ENCODE measurements at places on chromosomes 7 and 10.

GRCh38 chr7:131646203-131646602, 89.8 kb upstream of the PODXL start:
- DNase-seq = no peak
- H3K4me1 ChIP-seq = peaks cover 25% of the 10 kb centered on the region
- H3K4me3 ChIP-seq = no peak overlapping the region
- no peak overlapping the region for H3K27ac ChIP-seq
- H3K27me3 ChIP-seq = no peaks in the 10 kb centered on the region
- no peaks in the 10 kb centered on the region for H3K36me3 ChIP-seq

GRCh38 chr7:56079450-56080185, 13.1 kb downstream of the PHKG1 start:
- no peaks in the 10 kb centered on the region for H3K27me3 ChIP-seq
- peak; percentile 59 for DNase-seq
- H3K4me1 ChIP-seq = no peaks in the 10 kb centered on the region
- no peaks in the 10 kb centered on the region for H3K36me3 ChIP-seq
- H3K4me3 ChIP-seq = no peak overlapping the region

DNA sequence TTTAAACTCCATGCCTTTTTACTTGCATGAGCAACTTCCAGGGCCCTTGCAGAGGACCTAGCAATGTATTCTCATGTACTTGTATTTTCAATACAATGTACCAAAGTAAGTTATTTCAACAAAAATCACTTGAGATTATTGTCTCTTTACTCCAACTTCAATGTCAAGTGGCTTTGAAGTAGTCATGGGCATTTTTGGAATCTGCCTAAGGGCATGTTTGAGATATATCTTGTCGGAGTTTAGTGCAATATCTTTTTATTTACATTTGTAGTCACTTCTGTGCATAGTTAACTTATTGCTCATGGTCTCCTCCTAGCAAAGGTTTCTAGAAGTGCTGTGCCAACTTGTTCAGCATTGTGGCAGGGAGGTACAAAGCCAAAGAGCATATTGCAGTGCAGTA, 508.7 kb upstream of the SEMA3D start:
- no peaks in the 10 kb centered on the region for H3K27me3 ChIP-seq
- H3K4me3 ChIP-seq = no peak overlapping the region
- H3K36me3 ChIP-seq = no peaks in the 10 kb centered on the region
- no peak overlapping the region for H3K27ac ChIP-seq
- H3K4me1 ChIP-seq = no peaks in the 10 kb centered on the region

- H3K27me3 ChIP-seq = no peaks in the 10 kb centered on the region
- DNase-seq = no peak
- no peaks in the 10 kb centered on the region for H3K4me1 ChIP-seq
- H3K4me3 ChIP-seq = no peak overlapping the region
- no peak overlapping the region for H3K27ac ChIP-seq
- H3K36me3 ChIP-seq = no peaks in the 10 kb centered on the region
Observed at GRCh38 chr10:43855667-43856210, 207.1 kb upstream of the ZNF32 start.

DNA sequence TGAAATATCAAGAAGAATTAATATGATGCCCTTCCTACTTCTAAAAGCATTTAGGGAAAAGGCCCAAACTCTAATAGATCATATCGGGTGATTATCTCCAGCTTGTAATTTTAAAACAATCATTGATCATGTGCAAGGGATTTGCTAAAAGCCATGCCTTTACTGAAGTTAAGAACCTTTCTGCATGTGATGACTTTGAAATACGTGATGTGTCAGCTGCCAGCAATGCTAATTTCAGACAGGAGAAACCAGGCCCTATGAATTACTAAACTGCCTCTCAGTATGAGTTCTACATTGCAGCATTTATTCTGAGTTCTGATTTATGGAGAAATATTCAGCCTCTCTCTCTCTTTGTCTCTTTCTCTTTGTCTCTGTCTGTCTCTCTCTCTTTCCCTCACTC, 203.6 kb upstream of the AKR1E2 start:
- no peak overlapping the region for H3K27ac ChIP-seq
- H3K4me3 ChIP-seq = no peak overlapping the region
- no peaks in the 10 kb centered on the region for H3K4me1 ChIP-seq
- DNase-seq = no peak
- H3K36me3 ChIP-seq = no peaks in the 10 kb centered on the region
- no peaks in the 10 kb centered on the region for H3K27me3 ChIP-seq

DNA sequence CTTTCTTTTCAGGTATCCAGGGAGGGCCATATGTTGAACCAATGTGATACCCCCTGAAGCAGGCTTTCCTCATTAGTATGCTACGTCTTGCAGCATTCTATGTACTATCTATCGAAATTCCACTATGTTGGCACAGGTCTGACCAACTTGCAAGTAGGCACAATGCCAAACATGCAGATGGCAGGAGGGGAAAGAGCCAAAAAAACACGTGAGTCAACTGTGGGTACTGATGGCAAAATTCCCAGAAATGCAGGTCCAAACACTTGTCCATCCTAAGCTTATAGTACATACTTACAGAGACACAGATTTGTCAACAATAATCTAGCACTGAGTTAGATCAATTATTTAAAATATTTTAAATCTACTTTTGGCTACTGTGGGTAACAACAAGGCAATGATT, 394.9 kb downstream of the DGKB start:
- no peaks in the 10 kb centered on the region for H3K36me3 ChIP-seq
- no peak for DNase-seq
- no peak overlapping the region for H3K4me3 ChIP-seq
- H3K4me1 ChIP-seq = peaks cover 9% of the 10 kb centered on the region

GRCh38 chr7:107125475-107125874, 43.3 kb upstream of the HBP1 start:
- H3K36me3 ChIP-seq = no peaks in the 10 kb centered on the region
- H3K4me3 ChIP-seq = no peak overlapping the region
- 0 out of 2 replicates have a peak, but pooled peaks cover 4% of the 10 kb centered on the region for H3K4me1 ChIP-seq

DNA sequence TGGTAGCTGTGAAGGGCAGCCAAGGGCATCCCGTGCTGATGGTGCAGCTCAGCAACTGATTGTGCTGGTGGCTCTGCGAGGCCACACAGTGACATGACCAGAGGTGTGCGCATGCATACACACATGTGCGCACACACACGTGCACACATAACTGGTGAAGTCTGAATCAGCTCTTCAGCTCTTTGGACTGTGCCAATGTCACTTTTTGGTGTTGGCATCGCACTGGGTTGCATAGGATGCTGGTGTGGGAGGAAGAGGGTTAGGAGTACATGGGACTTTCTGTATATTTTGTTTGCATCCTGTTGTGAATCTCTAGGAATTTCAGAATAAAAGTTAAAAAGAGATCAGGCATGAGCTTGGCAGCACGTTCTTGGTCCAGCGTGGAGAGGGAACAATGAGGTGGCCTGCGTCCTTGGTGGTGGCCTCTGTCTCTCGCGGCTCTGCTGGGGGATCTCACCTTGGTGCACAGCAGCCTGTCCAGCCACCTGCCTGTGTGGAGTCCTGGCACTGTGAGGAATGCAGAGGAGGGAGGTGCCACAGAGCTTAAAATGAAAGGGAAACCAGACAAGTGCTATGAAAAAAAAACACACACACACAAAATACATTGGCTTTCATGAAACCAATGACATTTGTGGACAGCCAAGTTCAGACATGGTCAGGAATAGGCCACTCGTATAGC, 124.0 kb downstream of the TRRAP start:
- H3K27me3 ChIP-seq = no peaks in the 10 kb centered on the region
- no peaks in the 10 kb centered on the region for H3K4me1 ChIP-seq
- H3K36me3 ChIP-seq = peaks cover 6% of the 10 kb centered on the region
- DNase-seq = no peak

DNA sequence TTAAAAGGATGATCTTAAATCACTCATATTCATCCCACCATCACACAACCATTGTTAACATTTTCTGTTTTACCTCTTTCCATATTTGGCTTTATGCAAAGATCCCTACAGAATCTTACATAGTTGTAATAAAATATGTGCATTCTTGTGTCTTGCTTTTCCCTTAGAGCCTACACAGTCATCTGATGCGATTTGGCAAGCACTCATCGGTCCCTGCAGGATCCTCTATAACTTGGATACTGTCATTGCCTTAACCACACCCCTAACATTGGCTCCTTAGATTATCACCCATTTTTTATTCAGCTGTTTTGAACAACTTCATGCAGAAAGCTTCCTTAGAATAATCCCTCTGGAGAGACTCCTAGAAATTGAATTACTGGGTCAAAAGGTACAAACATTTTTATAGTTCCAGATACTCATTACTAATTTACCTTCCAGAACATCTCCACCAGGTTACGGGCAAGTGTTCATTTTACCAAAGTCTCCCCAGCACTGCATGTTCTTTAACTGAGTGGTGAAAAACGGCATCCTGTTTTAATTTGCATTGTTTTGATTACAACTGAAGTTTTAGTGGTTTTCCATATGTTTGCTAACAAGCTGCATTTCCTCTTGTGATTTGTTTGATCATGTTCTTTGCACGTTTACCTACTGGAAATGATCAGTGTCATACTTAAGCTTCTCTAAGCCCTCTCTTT, 268.3 kb downstream of the GRID1 start:
- H3K27ac ChIP-seq = no peak overlapping the region
- no peak overlapping the region for H3K4me3 ChIP-seq
- no peaks in the 10 kb centered on the region for H3K4me1 ChIP-seq

- H3K27me3 ChIP-seq = no peaks in the 10 kb centered on the region
- no peak overlapping the region for H3K4me3 ChIP-seq
- no peak overlapping the region for H3K27ac ChIP-seq
- H3K36me3 ChIP-seq = peaks cover 4% of the 10 kb centered on the region
Observed at GRCh38 chr10:64732372-64732957, 1211.3 kb downstream of the REEP3 start.

DNA sequence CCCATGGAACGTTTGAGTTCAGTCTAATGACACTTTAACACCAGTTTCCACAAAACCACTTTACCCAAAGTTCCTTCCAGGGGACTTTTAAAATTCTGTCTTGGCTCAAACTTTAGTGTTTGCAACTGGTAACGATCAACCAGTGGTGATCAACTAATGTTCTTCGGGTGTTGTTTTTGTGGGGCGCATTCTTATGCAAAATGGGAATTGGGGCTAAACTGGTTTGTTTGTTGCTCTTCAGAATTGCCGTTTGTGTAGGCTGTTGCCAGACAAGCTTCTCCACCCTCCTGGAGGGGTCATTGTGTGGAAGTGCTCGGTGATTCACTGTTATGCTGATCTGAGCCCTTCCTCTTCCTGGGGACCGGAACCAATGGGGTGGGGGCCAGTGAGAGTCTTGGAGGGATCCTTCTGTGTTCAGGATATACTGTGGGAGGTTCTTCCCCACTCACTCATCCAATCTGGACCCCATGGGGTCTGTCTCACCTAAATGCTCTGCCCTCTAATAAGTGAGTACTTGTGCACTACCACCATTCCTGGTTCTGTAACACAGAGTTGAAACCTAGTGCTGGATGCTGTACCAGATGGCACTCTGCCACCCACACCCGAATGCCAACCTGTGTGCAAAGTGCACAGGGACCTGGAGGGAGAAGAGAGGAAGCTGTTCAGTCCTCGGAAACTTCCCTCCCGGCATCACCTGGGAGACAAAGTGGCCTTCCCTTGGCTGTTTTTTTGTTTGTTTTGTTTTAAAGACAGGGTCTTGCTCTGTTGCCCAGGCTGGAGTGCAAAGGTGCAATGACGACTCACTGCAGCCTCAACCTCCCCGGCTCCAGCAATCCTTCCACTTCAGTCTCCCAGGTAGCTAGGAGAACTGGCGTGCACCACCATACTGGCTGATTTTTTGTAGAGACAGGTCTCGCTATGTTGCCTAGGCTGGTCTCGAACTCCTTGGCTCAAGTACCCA, 2.1 kb downstream of the NFE2L3 start:
- H3K36me3 ChIP-seq = no peaks in the 10 kb centered on the region
- H3K27ac ChIP-seq = peak overlapping the region; percentile 97
- no peaks in the 10 kb centered on the region for H3K27me3 ChIP-seq
- peak; percentile 93 for DNase-seq
- peaks cover 63% of the 10 kb centered on the region for H3K4me1 ChIP-seq

- no peaks in the 10 kb centered on the region for H3K36me3 ChIP-seq
- no peak overlapping the region for H3K27ac ChIP-seq
- no peak for DNase-seq
- H3K4me1 ChIP-seq = no peaks in the 10 kb centered on the region
- no peaks in the 10 kb centered on the region for H3K27me3 ChIP-seq
- H3K4me3 ChIP-seq = no peak overlapping the region
Observed at GRCh38 chr7:2015251-2015871, 217.4 kb downstream of the MAD1L1 start.

- H3K27ac ChIP-seq = no peak overlapping the region
- no peak for DNase-seq
- H3K27me3 ChIP-seq = peaks cover 49% of the 10 kb centered on the region
Observed at GRCh38 chr7:155483868-155484325, 26.0 kb downstream of the EN2 start.

DNA sequence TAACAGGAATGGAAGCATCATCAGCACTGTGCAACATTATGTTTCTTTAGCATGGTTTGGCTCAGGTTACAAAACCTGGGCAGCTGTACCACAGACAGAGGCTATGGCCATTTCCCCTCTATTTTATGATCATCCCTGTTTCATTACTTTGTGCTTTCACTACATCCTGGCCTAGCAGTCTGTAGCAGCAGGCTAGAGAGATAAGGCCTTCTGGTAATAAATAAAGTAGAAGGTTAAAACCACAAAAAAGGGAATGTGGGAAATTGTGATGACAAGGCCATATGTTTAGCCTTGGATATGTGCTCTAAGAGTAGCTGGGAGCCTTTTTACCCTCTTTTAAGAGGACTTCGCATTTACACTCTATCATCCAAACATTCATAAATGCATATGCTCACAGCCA, 266.2 kb upstream of the PHF14 start:
- no peak overlapping the region for H3K27ac ChIP-seq
- no peaks in the 10 kb centered on the region for H3K4me1 ChIP-seq
- H3K36me3 ChIP-seq = no peaks in the 10 kb centered on the region
- H3K4me3 ChIP-seq = no peak overlapping the region
- DNase-seq = no peak

DNA sequence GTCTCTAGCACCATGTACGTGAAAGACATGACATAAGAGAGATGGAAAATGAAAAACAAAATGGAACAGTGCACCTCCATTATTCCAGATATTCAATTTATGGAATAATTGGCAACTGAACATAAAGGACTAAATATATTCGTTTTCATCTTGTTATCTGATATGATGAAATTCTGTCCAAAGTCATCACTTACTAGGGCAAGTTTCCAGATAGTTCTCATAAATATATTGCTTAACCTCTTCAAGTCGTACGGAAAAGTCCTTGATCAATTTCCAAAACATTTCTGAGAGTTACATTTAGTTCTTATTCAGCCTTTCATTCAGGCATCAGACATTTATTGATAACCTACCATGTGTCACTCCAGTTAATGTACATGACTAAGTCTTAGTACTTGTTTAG, 185.2 kb downstream of the HGF start:
- DNase-seq = no peak
- H3K4me1 ChIP-seq = no peaks in the 10 kb centered on the region
- no peaks in the 10 kb centered on the region for H3K27me3 ChIP-seq
- H3K36me3 ChIP-seq = no peaks in the 10 kb centered on the region
- no peak overlapping the region for H3K4me3 ChIP-seq
- no peak overlapping the region for H3K27ac ChIP-seq
